Esophagus muscularis mucosa (tissue), 4 donors: ENCODE measurements at places on chromosomes 6 and 20. TPM values are rescaled to one million over a fixed set of nuclear protein-coding genes. Genes with fewer than 3 reads are reported as not detected.

DNA sequence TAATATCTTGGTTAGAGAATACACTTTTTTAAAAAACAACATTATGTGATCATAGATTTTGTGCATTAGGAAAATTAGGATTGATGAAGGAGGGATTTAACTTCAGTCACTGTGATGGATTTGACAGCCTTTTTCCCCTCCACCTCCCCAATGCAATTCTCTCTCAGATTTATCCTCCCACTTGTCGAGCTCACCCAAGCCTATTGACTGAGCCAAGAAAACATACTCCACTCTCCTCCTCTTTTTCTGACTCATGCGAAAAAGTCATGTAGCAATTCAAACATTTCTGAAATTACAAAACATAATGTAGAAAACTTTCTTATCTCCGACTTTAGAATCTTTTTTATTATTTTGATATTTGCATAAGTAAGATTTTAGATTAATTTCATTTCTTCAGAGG lies 24.1 kb downstream of the KLHL32 start:
- no peaks in the 10 kb centered on the region for H3K36me3 ChIP-seq
- H3K4me3 ChIP-seq = no peak overlapping the region
- no peaks in the 10 kb centered on the region for H3K27me3 ChIP-seq
- H3K27ac ChIP-seq = no peak overlapping the region
- H3K4me1 ChIP-seq = no peaks in the 10 kb centered on the region

DNA sequence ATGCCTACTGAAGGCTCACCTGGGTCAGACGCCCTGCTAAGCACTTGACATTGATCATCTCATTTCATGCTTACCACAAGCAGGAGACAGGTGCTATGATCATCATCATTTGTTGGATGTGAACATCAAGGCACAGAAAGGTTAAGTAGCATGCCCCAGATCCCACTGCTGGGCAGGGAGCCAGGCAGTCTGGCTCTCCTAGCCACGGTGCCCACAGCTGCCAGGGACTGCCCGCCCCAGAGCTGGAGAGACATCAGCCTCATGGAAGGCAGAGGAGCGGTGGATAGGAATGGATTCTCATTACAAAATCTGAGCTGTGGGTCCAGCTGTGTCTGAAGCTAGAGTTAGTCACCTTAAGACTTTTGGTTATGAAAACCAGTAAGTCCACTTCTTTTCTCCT lies 3.6 kb downstream of the SULF2 start:
- no peak overlapping the region for H3K4me3 ChIP-seq
- no peaks in the 10 kb centered on the region for H3K36me3 ChIP-seq
- peaks cover 77% of the 10 kb centered on the region for H3K4me1 ChIP-seq

GRCh38 chr20:48350313-48350988 lies 477.3 kb downstream of the PREX1 start:
- no peaks in the 10 kb centered on the region for H3K36me3 ChIP-seq
- no peak overlapping the region for H3K4me3 ChIP-seq
- H3K4me1 ChIP-seq = peaks cover 4% of the 10 kb centered on the region
- DNase-seq = no peak

RSPH9 gene
- 0.17 TPM for total RNA-seq

RIMS4 gene
- 2.6 TPM for total RNA-seq

KCNQ5 gene
- 1.2 TPM for total RNA-seq
